ENCODE measurements at places on chromosomes 5 and 9. TPM values are rescaled to one million over a fixed set of nuclear protein-coding genes. Genes with fewer than 3 reads are reported as not detected.

DNA sequence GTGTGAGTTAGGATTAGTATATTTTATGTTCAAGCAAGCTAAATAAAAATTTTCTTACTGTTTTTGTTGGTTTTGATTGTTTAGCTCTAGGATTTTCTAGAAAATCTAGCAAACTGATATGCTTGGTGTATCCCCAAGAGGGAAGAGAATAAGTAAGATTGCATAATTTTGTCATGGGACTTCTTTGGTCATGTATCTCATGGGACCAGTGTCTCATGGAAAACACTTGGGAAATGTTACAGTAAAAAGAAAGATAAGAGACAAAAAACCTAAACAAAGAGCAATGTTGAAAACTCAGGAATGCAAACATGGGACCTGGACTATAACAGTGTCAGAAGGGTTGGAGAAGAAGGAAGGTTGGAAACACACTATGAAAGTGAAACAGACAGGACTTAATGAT is 119.4 kb downstream of the TLR4 start:
- no peaks in the 10 kb centered on the region for H3K4me1 ChIP-seq
- no peaks in the 10 kb centered on the region for H3K27me3 ChIP-seq
- H3K36me3 ChIP-seq, result no peaks in the 10 kb centered on the region
- no peak overlapping the region for H3K4me3 ChIP-seq
- no peak for DNase-seq

CCDC180 gene
- total RNA-seq, result 10.1 TPM

DNA sequence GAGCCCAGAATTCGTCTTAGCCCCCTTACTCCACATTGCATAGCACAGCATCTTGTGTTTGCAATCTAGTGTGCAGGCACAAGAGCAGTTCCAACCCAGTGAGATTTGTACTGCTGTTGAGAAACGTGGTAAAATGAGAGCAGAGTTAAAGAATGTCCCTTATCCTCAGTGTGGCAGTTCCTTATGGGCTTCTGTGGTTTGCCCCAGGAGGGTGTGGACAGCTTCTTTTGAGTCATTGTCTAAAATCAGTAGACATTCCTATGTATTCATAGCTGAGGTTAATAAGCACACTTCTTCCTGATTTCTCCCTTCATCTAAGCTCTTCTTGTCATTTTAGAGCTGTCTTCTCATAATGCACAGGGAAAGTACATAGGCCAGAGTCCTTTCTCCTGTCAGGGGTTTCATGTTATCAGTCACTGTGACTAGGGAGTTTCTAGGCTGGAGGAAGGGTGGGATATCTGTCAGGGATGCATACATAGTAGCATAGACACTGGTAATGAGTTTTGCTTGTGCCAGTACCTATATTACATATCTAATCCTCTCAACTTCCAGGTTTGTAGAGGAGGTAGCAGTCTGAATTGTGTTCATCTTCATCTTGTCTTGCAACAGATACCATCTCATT is 2.0 kb upstream of the CAVIN4 start:
- H3K4me3 ChIP-seq, result no peak overlapping the region
- no peak for DNase-seq
- peaks cover 14% of the 10 kb centered on the region for H3K36me3 ChIP-seq
- peaks cover 8% of the 10 kb centered on the region for H3K4me1 ChIP-seq
- no peaks in the 10 kb centered on the region for H3K27me3 ChIP-seq

DNA sequence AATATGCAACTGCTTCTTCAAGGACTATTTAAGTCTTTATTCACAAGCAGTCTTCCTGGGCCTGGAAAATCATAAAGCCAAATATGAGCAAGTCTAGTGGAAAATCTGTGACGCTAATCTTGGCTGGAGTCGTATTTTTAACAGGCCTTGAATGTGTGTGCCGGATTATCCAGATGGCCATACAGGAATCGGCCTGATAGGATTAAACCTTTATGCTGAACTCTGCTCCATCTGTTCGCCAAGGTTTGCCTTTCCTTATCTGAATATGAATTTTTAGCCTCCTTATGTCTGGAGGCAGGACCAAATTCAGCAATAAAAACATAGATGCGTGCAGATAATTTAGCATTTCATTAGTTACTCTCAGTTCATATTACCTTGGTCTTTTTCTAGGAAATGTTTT is 294.5 kb downstream of the EBF1 start:
- H3K4me3 ChIP-seq, result no peak overlapping the region
- no peak overlapping the region for H3K27ac ChIP-seq
- peaks cover 31% of the 10 kb centered on the region for H3K4me1 ChIP-seq
- DNase-seq, result no peak

GRCh38 chr5:178547052-178547666 is 43.0 kb downstream of the COL23A1 start:
- peaks cover 55% of the 10 kb centered on the region for H3K4me1 ChIP-seq
- no peak for DNase-seq

DNA sequence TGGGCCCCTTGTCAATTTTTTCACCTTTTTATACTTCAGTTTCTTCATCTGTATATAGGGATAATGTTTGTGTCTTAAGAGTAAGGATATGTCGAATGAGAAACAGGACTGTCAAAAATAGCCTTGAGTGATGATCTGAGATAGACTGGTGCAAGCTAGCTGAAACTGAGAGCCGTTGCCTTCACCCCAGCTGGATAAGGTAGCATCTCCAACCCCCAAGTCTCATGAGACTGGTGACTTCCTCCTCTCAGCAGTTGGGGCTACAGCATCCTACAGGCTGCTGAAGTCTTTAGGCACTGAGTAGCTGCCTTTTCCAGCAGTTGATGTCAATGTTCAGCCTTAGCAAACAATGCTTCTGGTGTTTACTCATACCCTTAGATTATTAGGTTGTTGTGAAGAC is 330.2 kb downstream of the OSTF1 start:
- no peaks in the 10 kb centered on the region for H3K4me1 ChIP-seq
- H3K27me3 ChIP-seq, result peaks cover 3% of the 10 kb centered on the region
- DNase-seq, result no peak
- H3K4me3 ChIP-seq, result no peak overlapping the region
- H3K27ac ChIP-seq, result no peak overlapping the region
- H3K36me3 ChIP-seq, result no peaks in the 10 kb centered on the region

- H3K4me3 ChIP-seq, result no peak overlapping the region
- no peaks in the 10 kb centered on the region for H3K36me3 ChIP-seq
- no peaks in the 10 kb centered on the region for H3K4me1 ChIP-seq
- no peak for DNase-seq
Measured at GRCh38 chr5:174589599-174589998, 134.8 kb upstream of the MSX2 start.

GPRIN1 gene
- total RNA-seq, result 35.9 TPM

GRCh38 chr9:23343226-23343625 is 482.8 kb downstream of the ELAVL2 start:
- no peaks in the 10 kb centered on the region for H3K36me3 ChIP-seq
- H3K4me1 ChIP-seq, result no peaks in the 10 kb centered on the region
- no peak overlapping the region for H3K27ac ChIP-seq

ITGA1 gene
- 3.0 TPM for total RNA-seq

ANXA1 gene
- total RNA-seq, result 6.6 TPM

DNA sequence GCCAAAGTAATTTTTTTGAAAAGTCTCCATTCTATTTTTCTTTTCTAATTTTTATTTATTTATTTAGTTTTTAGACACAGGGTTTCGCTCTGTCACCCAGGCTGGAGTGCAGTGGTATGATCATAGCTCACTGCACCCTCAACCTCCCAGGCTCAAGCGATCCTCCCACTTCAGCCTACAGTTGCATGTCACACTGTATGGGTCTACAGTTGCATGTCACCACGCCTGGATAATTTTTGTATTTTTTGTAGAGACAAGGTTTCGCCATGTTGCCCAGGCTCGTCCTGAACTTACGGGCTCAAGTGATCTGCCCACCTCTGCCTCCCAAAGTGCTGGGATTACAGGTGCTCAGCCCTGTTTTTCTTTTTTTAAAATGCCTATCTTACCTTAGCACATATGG is 10.7 kb downstream of the FANCC start:
- no peaks in the 10 kb centered on the region for H3K27me3 ChIP-seq
- H3K36me3 ChIP-seq, result no peaks in the 10 kb centered on the region
- no peak overlapping the region for H3K27ac ChIP-seq
- H3K4me1 ChIP-seq, result peaks cover 17% of the 10 kb centered on the region
- DNase-seq, result no peak
- no peak overlapping the region for H3K4me3 ChIP-seq

GRCh38 chr9:107465467-107466451 is 23.8 kb downstream of the KLF4 start:
- H3K27ac ChIP-seq, result no peak overlapping the region
- H3K27me3 ChIP-seq, result peaks cover 37% of the 10 kb centered on the region
- H3K36me3 ChIP-seq, result no peaks in the 10 kb centered on the region
- peak overlapping the region; percentile 86 for H3K4me3 ChIP-seq
- peaks cover 8% of the 10 kb centered on the region for H3K4me1 ChIP-seq
